NCI-H1930 (cell line): ENCODE measurements at places on chromosomes 12 and 14.

- no peak for DNase-seq
These were observed 851 bp downstream of the HSP90B1 start for GRCh38 chr12:103930787-103931735.

DNA sequence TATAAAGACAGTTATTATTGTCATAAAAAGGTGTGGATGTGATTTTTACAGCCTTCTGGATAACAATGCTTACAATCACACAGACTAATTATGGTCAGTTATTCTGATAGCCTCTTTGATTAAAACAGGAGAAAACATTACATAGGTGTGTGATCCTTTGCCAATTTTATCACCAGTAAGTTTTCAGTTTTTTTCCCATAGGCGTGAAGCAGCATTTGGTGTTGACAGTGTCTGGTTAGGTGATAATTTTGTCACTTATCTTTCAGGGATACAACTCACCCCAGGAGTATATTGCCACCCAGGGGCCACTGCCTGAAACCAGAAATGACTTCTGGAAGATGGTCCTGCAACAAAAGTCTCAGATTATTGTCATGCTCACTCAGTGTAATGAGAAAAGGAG is 208.8 kb downstream of the EPS8 start:
- DNase-seq, result no peak

GRCh38 chr12:91140026-91140931 is 29.0 kb upstream of the LUM start:
- no peak for DNase-seq

- DNase-seq, result no peak
These were observed 65.2 kb upstream of the MANSC4 start for GRCh38 chr12:27845187-27845586.

- peak; percentile 52 for DNase-seq
These were observed 190.1 kb upstream of the SYT1 start for GRCh38 chr12:78674311-78675090.

DNA sequence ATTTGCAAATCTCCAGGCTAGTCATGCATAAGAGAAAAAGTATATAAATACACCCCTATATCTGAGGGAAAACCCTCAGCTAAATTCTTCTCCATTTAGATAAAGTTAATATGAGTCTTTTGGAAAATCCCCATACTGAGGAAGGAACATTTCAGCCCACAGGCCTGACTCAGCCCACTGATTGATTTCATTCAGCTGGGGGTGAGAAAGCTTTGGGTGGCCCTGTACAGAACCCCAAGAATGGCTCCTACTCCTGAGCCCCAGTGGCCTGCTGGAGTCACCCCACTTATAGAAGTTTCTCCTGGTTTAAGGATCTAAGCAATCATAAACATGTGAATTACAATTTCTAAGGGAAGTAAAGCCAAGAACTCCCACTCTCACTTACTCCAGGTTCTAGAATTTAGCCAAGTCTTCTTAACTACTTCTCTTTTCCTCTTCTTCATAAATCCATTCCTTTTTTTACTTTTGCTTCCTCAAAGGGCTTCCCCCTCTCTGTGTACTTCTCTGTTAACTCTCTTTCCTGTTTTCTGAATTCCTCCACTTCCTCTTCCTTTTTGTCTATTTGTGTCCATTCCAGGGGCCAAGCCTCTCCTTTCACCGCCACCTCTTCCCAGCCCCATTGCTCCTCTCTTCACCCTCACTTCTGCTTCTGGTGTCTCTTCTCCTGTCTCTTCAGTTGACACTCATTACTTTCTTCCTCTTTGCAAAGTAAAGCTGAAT is 21.0 kb downstream of the RTN1 start:
- DNase-seq, result no peak

GRCh38 chr14:94334872-94335271 is 11.7 kb upstream of the SERPINA6 start:
- no peak for DNase-seq

DNA sequence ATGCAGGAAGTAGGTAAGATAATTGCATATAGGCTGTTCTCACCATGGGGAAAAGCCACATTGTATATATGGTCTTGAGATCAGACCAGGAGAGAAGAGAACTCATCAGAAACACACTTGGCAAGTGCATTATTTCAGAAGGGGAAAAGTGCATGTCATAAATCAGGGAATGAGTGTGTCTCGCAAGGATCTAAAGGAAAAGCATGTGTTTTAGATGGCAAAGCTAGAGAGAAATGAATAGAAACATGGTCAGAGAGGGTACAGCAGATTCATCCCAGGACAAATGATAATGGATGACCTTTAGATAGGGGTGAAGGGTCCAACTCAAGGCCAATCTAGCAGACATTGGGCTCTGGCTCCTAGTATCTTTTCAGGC is 230.2 kb upstream of the NAV3 start:
- DNase-seq, result no peak

- no peak for DNase-seq
These were observed 17.5 kb downstream of the SLC35F4 start for GRCh38 chr14:57848353-57848752.

DNA sequence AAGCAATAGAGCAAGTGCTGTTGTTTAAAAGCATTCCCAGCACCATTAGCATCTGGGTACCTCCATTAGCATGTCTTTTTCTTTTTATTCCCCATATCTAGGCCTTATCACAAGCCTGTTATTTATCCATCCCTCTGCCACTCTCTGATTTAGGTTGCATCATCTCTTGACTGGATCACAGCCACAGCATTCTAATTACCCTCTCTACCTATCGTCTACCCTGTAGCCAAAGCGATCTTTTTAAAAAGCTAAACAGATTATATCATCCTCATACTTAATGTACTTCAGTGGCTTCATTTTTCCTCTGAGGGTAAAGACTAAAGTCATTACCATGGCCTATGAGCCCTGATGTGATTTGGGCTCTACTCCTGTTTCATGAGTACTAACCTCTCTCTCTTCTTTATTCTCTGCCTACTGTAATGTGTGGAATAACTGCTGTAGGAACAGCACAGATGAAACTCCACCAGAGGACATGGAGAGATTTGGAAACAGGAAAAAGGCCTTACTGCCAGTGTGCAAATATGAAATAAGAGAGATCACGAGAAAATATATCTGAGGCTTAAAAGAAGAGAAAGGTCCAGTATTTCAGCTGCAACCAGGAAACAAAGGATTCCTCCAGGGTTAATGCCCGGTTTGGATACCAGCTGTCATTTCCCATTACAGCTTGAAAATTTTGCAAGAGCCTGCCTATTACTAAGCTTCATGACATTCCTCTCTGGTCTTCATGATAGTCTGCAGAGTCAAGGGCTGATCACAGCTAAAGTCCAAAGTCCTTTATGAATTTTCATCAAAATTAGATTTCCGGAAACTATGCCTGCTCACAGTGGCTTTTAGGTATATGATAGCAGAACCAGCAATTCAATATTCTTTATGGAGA is 422.5 kb upstream of the PDE3A start:
- DNase-seq, result no peak

- no peak for DNase-seq
These were observed 88.9 kb upstream of the ARHGAP5 start for GRCh38 chr14:31988244-31988643.

- DNase-seq, result peak; percentile 41
These were observed at the start of gene DACT1 for GRCh38 chr14:58637391-58638230. Gene DACT1, plus strand, starts transcription at chr14:58637962. Its CDS starts 241 bp downstream, at chr14:58638203.

DNA sequence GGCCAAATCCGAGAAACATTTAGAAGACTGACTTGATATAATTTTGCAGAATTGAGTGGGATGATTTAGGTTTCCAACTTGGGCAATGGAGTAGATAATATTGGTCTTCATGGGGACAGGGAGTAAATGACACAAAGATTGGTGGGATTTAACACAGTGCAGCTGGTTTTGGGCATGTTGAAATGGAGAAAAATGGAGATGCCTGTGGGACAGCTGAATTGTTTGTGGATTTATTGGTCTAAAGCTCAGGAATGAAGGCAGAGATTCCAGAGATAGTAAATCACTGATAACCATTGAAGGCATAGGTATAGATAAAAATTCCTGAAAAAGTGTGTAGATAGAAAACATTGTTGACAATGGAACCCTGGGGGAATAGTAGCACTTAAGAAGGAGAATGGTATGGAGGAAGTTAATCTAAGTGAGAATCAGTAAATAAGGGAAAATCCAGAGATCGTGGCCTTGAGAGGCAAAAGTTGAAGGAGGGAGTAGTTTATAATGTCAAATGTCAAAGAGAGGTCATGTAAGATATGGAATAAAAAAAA is 120.9 kb upstream of the ATP2B1 start:
- DNase-seq, result no peak

DNA sequence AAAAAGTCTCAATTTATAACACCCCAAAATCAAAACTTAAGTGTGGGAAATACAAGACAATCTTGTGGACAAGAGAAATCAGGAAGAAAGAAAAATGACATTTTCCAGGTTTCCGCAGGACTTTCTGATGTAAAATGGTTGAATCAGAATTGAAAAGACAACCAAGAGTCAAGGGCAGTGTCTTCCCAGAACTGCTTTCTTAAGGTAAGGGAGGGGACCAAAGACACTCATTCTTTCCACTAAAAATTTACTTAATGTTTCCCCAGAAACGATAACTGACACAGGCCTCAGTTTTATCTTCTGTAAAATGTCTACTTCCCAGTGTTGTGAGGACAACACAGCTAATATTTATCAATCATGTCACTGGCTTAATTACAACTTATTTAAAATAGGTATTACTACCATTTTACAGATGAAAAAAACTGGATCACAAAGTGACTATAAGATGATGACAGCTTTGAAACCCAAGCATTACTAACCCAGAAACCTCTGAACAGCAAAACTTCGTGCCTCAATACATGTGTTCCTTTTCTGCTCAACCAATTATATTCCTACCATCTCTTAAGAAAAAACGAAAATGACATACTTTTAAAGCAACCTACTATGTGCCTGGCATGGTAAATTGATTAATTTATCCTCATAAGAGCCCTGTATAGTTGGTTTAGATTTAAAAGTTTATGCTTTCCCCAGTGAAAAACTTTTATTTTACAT is 4.6 kb downstream of the SINHCAF start:
- no peak for DNase-seq

DNA sequence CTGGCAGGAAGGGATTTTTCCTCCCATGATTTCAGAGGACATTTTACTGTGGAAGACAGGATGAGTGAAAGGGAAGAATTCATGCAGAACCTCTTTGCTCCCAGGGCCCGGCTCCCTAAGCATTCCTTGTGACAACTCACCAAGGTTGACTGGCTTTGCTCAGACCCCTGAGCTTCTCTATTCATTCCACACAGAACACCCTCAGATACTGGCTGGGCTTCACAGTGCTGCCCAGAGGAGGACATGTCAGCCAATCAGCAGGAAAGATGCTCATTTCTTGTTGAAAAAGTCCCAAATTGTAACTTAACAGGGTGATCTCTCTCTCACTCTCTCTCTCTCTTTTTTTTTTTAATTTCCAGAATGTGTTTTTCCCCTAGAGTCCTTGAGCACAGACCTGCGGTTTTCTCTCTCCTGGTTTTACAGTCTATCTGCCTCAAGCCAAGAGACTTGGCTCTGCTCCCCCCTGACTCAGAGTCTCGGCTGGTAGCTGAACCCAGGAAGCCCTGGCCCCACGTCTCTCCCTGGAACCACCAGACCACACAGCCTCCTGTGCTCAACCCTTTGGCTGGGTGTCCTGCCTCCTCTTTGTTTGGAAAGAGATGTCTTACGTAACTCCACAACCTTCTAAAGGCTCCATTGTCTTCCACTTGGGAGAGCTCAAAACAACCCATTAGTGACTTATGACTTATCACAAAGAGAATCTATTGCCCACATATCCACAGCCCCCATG is 43.9 kb downstream of the SSPN start:
- no peak for DNase-seq

- no peak for DNase-seq
These were observed 65.7 kb upstream of the NOVA1 start for GRCh38 chr14:26663506-26663905.

- DNase-seq, result no peak
These were observed 21.3 kb upstream of the RBM19 start for GRCh38 chr12:113987261-113988063.

DNA sequence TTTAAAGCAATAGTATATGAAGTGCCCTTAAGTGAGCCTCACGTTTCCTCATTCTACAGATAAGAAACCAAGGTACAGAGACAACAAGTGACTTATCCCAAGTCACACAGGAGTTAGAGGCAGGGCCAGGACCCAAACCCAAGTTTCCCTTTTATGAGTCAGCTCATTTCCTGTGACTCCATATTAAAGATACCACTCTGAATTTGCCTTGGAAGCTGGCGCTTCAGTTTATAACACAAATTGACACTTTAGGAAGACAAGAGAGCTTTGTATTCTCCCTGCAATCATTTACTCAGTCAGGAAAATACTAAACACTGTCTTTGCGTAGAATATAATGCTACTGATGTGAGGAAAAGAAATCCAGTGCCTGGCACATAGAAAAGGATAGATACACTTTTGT is 43.2 kb downstream of the MYBPC1 start:
- no peak for DNase-seq

DNA sequence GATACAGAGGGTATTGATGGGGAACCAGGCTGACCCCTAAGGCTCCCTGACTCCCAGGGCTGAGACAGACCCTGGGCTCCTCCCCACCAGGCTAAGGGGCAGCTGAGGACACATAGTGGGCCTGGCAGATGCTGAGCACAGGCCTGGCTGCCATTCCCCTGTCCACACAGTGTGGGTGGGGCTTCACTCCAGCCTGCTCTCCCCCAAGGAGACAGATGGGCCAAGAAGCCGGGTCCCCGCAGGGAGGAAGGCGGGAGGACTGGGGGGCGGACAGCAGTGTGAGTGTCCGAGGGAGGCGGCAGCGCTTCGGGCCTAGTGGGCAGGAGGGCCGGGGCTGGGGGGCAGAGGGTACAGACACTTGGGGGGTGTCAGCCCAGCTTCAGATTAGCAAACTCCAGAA is 32.0 kb downstream of the RFLNA start:
- DNase-seq, result no peak

- no peak for DNase-seq
These were observed 61.1 kb downstream of the RNF34 start for GRCh38 chr12:121461048-121461447.

DNA sequence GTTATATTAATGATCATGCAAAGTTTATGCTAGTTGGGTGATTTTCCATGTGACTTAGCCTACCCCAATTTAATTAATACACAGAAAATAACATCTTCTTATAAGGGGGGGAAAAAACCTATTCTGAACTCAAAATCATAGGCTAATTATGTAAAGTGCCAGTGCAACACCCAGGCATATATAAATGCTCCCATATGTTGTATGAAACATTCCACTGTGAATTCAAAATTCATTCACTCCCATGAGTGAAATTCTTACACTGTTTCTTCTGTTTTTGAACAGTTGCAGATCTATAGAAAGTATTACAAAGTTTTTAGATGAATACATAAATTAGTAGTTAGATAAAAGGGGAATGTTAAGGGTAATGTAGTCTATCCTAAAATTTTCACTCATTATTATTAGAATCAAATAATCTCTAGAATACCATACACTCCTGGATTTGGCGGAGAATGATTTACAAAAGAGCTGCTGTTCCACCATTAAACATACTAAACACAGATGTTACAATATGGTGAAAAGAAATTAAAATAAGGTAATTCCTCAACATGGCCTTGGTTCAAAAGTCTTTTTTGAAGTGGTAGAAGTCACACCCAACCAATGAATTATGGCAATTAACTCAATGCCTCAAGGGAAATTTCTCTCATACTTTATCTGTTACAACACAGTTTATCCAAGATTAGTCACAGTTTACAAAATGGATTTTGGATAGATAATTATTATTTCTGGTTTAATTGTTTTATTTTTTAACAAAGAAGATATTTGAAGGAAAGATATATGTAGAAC is 454.1 kb upstream of the FLRT2 start:
- DNase-seq, result no peak

- DNase-seq, result no peak
These were observed 46.5 kb downstream of the NR1H4 start for GRCh38 chr12:100520048-100520769.
